Skin of body (tissue), 3 donors: ENCODE measurements at places on chromosomes 13 and 19. TPM values are rescaled to one million over a fixed set of nuclear protein-coding genes. Genes with fewer than 3 reads are reported as not detected.

- DNase-seq = no peak
These were observed 267.8 kb downstream of the KCNRG start for GRCh38 chr13:50283017-50283416.

DNA sequence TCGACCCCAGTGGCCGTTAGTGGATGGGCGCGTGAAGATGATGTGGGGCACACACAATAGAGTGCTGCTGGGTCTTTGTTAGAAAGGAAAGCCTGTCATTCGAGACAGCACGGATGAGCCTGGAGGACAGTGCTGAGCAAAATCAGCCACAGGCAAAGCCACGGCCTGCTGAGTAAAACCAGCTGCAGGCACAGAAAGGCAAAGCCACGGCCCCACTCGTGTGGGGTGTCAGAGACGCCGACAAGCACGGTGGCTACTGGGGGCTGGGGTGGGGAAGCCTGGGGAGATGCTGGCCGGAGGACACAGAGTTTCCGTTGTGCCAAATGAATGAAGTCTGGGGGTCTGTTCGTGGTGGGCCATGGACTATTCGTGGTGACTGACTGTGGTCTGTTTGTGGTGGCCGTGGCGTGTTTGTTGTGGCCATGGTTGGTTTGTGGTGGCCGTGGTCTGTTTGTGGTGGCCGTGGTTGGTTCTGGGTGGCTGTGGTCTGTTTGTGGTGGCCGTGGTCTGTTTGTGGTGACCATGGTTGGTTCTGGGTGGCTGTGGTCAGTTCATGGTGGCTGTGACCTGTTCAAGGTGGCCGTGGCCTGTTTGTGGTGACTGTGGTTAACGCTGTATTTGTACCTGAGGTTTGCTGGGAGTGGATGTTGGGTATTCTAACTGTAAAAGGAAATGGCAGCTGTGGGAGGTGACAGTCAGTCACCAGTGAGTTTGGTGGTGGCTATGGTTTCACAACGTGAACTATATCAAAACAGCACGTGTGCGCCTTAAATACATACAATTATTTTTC lies 36.3 kb downstream of the MCF2L start:
- DNase-seq = no peak

DNAJB1 gene
- total RNA-seq = 64.9 TPM

DNA sequence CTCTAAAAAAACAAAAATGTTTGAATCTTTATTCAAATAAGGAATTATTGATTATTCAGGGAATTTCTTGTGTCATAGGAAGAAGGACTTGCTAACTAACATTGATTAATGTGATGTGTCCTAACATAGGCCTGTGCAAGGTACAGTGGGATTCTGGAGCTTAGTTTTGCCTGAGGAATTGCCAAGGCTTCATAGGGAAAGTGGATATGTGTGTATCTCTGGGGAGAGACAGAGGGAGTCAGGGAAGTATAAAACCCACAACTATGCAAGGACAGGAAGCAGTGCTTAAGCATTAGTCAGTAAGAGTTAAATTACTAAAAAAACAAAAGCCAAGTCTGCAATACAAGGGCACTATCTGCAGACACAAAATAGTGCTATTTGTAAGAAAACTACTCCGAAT lies 59.6 kb downstream of the WDFY2 start:
- DNase-seq = no peak

NPAS1 gene
- total RNA-seq = 0.99 TPM

DNA sequence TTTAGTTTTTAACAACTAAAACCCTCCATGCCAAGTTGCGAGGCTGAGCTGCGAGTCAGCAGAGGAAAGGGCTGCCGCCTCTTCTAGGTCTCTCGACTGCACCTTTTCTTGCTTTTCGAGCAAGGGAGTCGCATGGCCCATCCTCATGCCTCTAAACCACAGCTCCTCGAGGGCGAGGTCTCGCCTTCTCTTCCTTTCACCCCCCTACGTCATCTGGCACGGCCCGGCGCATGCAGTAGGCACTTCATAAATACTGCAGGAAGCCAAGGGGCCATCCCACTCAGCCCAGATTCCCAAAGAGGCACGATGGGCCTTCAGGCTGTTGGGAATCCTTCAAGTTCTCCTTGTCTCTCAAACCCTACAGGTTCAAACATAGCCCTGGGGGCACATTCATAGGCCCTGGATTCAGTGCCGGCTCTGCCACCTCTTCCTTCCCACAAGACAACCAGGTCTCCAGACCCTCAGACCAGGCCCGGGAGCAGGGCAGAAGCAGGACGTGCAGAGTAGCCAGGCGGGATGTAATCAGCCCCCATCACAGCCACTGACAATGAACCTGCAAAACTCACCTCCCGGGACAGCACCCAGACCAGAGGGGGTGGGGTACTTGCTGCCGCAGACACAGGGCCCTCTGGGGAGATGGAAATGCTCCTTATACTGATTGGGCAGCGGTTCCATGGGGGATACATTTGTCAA lies 41.7 kb downstream of the GGACT start:
- no peak for DNase-seq

- no peak for DNase-seq
These were observed 145.9 kb upstream of the SPACA7 start for GRCh38 chr13:112229992-112230872.

ZSWIM9 gene
- 2.5 TPM for total RNA-seq

- peak; percentile 33 for DNase-seq
These were observed 68.6 kb downstream of the DPF1 start for GRCh38 chr19:38155453-38155852.

DNA sequence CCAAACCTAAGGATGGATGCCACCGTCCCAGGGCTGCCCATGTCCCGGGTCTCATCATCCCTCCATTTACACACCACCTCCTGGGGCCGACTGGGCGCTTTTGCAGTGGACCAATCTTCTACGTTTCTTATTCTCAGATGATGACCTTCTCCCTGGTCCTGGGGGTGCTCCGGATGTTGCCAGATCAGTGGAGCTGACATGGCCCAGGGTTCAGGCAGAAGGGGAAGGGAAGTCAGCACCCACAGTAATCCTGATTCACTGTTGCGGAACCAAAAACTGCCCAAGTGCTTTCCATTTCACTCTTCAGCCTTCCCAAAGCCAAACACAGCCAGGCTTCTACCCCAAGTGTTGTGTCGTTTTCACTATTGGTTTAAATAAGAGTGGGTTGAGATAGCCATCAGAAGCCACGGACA lies 29.8 kb downstream of the RAB20 start:
- DNase-seq = no peak

WTIP gene
- 14.4 TPM for total RNA-seq

POLR1G gene
- total RNA-seq = 2.7 TPM

GRCh38 chr19:3573858-3574637 lies 1.3 kb downstream of the HMG20B start:
- peak; percentile 59 for DNase-seq

HCST gene
- total RNA-seq = 2.7 TPM

GRCh38 chr13:44191504-44192171 lies 182.0 kb upstream of the SERP2 start:
- peak; percentile 72 for DNase-seq

DNA sequence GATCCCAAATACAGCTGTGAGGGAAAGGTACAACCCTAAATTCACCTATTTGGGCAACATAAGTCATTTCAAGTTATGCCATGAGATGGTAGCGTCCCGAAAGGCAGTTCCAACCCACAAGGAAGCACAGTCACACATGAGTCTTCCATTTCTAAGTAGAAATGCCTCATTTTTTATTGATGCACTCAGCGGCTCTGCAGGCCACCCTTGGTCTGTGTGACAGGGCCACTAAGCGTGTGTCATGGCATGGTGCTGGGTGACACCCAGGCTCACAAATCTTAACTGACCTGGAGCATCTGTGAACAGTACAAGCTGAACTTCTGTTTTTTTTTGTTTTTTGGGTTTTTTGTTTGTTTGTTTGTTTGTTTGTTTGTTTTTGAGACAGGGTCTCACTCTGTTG lies 15.1 kb downstream of the RAB20 start:
- no peak for DNase-seq

GRCh38 chr19:28521614-28522544 lies 691.1 kb downstream of the UQCRFS1 start:
- no peak for DNase-seq

DNA sequence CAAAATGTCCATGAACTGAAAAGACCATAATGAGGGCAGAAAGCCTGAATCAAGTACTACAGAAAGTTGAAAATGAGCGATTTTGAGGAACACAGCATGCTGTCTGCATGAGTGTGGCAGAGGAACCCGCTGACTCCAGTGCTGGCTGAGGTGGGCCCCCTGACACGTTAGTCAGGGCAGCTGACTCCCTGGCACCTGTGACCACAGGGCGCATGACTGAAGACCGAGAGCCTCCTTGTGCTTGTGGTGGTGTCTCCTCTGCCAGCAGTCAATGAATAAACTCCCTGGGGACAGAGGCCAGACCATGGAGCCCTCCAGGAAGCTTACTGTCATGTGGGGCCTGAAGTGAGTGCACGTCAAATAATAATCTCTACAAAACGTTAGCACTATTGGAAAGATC lies 38.4 kb upstream of the VSTM2B start:
- DNase-seq = no peak

- DNase-seq = no peak
These were observed 177.3 kb upstream of the KL start for GRCh38 chr13:32838945-32839344.

GRCh38 chr19:43820098-43820883 lies 6.8 kb upstream of the ZNF283 start:
- DNase-seq = no peak

COMMD6 gene
- total RNA-seq = 70.2 TPM

GRCh38 chr13:33349288-33349985 lies 63.9 kb upstream of the STARD13 start:
- DNase-seq = no peak
